Lung microvascular endothelial cell (primary cell): ENCODE measurements at places on chromosomes 6 and 20. TPM values are rescaled to one million over a fixed set of nuclear protein-coding genes. Genes with fewer than 3 reads are reported as not detected.

DNA sequence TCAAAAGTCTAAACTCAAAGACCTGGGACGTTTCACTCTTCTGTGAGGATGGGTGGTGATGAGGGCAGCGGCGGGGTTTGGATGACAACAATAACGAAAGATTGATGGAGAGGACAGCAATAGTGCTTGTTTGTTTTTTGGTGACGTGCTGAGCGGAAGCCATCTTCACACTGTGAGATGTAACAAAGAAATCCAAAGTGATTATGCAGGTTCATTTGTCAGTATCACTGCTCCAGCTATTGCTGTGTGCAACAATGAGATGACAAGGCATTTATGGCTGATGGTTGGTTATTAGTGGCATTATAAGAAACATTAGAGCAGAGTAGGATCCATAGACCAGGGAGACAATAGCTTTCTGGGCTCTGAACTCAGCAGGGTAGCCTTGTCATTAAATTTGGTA is 306.7 kb downstream of the RNF144B start:
- DNase-seq, result no peak

SH3BGRL2 gene
- total RNA-seq, result 47.7 and 123 TPM in 2 replicates

LTA gene
- total RNA-seq, result not detected in 2 replicates

DNA sequence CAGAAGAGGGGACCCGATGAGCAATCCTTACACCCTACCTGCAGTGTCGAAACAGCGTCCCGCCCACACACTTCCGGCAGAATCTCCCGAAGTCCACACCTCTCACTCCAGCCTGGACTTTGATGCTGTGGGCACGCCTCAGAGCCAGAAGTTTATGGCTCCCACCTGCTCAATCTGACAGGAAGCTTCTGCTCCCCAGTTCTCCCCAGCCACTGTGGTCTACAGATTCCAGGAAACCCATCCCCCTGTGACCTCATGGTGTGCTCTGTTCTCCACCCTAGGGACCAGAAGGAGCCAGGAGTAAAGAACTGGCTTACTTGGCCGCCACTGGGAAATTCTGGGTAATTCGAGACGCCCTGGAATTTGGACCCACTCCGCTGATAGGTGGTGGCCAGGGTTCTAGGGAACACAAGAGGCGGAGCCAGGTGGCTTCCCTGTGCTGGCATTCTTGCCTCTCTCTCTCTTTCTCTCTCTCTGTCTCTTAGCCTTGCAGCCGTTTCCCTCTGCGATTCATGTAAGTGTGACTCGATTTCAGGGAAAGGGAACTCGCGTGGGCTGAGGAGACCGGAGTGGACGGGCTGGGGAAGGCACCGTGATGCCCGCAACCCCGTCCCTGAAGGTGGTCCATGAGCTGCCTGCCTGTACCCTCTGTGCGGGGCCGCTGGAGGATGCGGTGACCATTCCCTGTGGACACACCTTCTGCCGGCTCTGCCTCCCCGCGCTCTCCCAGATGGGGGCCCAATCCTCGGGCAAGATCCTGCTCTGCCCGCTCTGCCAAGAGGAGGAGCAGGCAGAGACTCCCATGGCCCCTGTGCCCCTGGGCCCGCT is at the start of gene TRIM15:
Gene TRIM15, plus strand, starts transcription at position 457 of the 828 bp plus-strand sequence. Its CDS starts 139 bp downstream, at position 596.
- DNase-seq, result no peak

GRCh38 chr20:1001116-1001515 is 995 bp downstream of the RSPO4 start:
- DNase-seq, result no peak

- DNase-seq, result no peak
Measured at GRCh38 chr6:121205569-121205968, 128.7 kb downstream of the TBC1D32 start.

DNA sequence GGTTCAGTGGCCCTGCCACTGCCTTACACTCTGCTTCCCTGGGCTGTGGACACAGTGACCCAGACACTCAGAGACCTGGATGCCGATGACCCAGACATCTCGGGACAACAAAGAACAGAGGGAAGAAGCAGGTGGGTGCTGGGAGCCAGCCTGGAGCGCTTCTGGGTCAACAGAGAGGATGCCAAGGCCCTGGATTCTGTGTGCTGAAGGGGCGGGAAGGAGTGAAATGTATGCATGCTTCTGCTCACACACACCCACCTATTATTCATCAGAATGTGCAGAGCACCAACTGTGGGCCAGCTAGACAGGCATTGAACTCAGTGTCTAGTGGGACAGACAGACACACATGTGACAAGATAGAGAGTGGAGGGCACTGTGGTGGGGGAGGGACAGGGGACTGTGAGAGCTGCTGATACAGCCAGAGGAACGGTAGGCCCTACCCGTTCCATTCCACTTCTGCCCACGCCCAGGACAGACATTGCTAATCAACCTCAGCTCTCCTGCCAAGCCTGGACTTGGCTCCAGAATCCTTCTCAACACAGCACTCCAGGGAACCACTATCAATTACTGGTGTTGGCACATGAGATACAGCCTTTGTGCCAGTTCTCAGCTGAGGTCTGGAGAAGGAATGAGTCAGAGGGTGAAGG is 20.2 kb downstream of the KCNK15 start:
- no peak for DNase-seq

OXT gene
- total RNA-seq, result not detected in 2 replicates

GRCh38 chr20:54227241-54227640 is 19.4 kb downstream of the PFDN4 start:
- DNase-seq, result no peak
